Natural killer cell (primary cell): ENCODE measurements at places on chromosomes 6 and 20.

GRCh38 chr6:116485559-116486184 lies 24.5 kb downstream of the CALHM6 start:
- H3K4me1 ChIP-seq = no peaks in the 10 kb centered on the region
- no peak overlapping the region for H3K27ac ChIP-seq
- no peaks in the 10 kb centered on the region for H3K36me3 ChIP-seq

GRCh38 chr6:6806844-6807518 lies 218.5 kb downstream of the LY86 start:
- peak; percentile 13 for DNase-seq
- no peaks in the 10 kb centered on the region for H3K27me3 ChIP-seq
- no peak overlapping the region for H3K27ac ChIP-seq

DNA sequence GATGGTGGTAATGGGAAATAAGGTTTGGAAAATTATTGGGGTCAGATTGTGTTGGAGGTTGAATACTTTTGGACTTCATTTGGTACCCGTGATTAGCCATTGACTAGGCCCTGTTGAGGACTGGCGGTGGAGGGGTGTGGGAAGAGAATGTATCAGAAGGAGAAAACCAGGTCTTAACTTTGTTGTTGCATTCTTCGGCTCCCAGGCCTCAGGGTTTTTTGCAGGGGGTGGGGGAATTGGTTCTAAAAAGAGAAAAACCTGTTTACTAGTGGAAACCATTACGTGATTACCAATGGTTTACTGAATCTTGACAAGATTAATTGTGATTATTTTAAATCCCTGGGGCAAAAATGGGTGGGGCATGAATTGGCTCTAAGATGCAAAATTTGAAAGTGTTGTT lies 85.1 kb downstream of the PHF20 start:
- H3K4me1 ChIP-seq = no peaks in the 10 kb centered on the region
- H3K36me3 ChIP-seq = peaks cover 31% of the 10 kb centered on the region
- H3K27ac ChIP-seq = no peak overlapping the region
- no peak for DNase-seq
- no peaks in the 10 kb centered on the region for H3K27me3 ChIP-seq

- H3K4me1 ChIP-seq = no peaks in the 10 kb centered on the region
- no peak for DNase-seq
- H3K27me3 ChIP-seq = no peaks in the 10 kb centered on the region
Observed at GRCh38 chr6:40075056-40075590, 140.9 kb upstream of the MOCS1 start.

DNA sequence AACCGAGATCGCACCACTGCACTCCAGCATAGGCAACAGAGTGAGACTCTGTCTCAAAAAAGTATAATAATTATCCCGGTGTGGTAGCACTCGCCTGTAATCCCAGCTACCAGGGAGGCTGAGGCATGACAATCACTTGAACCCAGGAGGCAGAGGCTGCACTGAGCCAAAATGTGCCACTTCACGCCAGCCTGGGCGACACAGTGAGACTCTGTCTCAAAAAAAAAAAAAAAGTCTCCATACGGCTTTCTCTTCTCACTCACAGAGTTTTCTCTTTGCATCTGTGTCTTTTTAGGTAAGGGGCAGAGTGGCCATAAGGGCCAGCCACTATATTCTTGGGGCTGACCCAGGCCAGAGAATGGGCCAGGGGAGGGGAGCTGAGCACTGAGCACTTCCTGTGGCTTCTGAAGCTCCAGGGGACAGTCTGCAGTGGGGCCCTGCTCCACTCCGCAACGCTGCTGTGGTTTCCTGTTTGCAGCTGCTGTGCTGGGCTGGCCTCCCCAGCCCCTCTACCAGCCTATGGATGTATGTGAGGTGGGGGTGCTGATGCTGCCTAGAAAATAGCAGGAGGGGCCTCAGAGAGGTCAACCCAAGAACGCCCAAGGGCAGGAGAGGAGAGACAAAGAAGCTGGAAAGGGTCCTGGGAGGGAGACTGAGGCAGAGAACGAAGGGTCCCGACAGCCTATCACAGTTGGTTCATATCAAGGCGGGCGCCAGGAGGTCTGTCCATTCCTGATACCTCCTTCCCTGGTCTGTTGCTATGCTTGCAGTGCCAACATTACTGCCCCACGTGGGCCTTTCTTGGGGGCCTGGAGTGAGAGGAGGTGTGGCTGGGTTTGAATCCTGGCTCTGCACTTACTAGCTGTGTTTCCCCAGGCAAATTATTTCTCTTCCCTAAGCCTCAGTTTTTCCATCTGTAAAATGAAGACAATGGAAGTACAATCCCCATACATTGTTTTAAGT lies 16.0 kb downstream of the SLA2 start:
- H3K27ac ChIP-seq = peak overlapping the region; percentile 77
- peaks cover 62% of the 10 kb centered on the region for H3K36me3 ChIP-seq
- peaks cover 40% of the 10 kb centered on the region for H3K4me1 ChIP-seq
- no peaks in the 10 kb centered on the region for H3K27me3 ChIP-seq

DNA sequence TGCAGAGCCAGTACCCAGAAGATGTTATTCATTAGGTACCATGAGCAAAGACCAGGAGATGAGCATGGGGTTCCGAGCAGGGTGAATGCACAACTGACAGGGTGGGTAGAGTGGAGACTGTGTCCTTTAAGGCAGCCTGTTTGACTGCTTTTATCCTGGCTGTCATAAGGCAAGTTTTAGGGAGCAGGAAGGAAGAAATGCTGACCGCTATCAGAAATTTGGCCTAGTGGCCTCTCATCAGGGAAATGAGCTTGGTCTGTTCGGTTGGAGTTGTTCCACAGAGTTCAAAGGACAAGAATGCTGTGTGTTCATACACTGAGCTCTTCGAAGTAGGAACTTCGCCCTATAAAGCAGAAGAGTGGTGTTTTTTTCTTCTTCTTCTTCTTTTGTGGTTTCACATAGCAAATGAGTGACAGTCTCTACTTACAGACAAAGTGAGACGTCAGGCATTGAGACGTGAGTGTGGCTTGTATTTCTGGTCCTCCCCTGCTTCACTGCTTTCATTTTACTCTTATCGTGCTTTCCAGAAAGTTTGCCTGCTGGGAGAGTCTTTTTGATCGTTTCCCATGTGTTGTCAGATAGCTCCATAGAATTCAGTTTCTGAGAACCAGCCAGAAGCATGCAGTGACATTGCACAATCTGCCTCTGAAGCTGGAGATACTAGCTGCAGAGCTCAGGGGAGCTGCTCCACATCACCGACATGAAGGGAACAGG lies at the start of gene CASS4:
CASS4 (plus strand) TSS at position 502 of the 714 bp plus-strand sequence; CDS start at position 701, 199 bp downstream.
- H3K4me3 ChIP-seq = peak within 1 kb of the TSS; percentile 37
- peaks cover 41% of the 10 kb centered on the region for H3K4me1 ChIP-seq
- no peak for DNase-seq
- no peaks in the 10 kb centered on the region for H3K27me3 ChIP-seq
- peak within 1 kb of the TSS; percentile 82 for H3K27ac ChIP-seq
- H3K36me3 ChIP-seq = peaks cover 12% of the 10 kb centered on the region

GRCh38 chr6:131981624-131981978 lies 30.4 kb upstream of the CCN2 start:
- no peak for DNase-seq
- H3K27ac ChIP-seq = no peak overlapping the region
- no peaks in the 10 kb centered on the region for H3K36me3 ChIP-seq
- no peak overlapping the region for H3K4me3 ChIP-seq
- no peaks in the 10 kb centered on the region for H3K27me3 ChIP-seq
- H3K4me1 ChIP-seq = no peaks in the 10 kb centered on the region

GRCh38 chr6:24332317-24332716 lies 25.5 kb downstream of the DCDC2 start:
- H3K36me3 ChIP-seq = no peaks in the 10 kb centered on the region
- no peak overlapping the region for H3K4me3 ChIP-seq
- no peaks in the 10 kb centered on the region for H3K27me3 ChIP-seq
- no peak overlapping the region for H3K27ac ChIP-seq
- H3K4me1 ChIP-seq = no peaks in the 10 kb centered on the region
- no peak for DNase-seq

- DNase-seq = no peak
- no peaks in the 10 kb centered on the region for H3K36me3 ChIP-seq
- H3K4me3 ChIP-seq = no peak overlapping the region
Observed at GRCh38 chr6:115214283-115214682, 846.4 kb downstream of the FRK start.

DNA sequence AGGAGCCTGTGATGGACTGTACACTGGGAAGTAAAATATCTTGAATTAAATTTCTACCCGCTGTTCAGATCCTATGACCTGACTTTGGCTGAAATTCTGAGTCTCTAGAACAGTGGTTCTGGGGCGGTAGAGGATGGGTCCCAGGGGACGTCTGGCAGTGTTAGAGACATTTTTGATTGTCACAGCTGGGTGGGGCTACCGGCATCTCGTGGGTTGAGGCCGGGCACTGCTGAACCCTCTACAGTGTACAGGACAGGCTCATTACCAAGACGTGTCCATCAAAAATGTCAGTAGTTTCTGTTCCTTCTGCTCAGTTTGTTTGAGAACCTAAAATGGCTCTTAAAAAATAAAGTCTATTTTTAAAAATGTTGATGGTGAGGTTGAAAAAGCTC lies 11.5 kb upstream of the RPS6KA2 start:
- no peak overlapping the region for H3K27ac ChIP-seq
- DNase-seq = no peak
- H3K36me3 ChIP-seq = no peaks in the 10 kb centered on the region
- H3K27me3 ChIP-seq = peaks cover 9% of the 10 kb centered on the region
- H3K4me1 ChIP-seq = no peaks in the 10 kb centered on the region
- H3K4me3 ChIP-seq = no peak overlapping the region

DNA sequence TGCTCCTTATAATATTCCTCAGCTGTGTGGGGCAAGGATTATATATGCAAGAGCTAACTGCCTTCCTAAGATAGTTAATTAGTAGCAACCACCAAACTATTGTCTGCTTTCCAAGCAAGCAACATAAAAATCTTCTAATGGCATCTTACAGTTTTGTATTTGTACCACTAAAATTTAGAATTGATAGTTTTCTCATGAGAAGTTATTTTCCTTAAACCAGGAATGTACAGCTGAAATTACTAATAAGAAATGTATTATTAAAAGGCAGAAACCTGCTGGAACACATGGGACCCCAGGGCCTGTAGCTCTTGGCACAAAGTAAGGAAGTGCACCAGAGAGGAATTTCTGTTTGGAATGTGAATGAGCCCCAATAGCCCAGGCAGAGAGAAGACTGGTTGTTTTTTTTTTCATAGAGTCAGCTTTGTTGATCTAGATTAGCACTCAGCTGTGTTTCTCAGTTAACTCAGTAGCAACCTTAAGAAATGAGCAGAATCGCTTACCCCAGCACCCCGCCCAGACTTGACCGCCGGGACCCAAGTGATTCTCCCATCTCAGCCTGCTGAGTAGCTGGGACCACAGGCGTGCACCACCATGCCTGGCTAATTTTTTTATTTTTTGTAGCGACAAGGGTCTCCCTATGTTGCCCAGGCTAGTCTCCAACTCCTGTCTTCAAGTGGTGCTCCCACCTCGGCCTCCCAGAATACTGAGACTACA lies 2.6 kb downstream of the MGME1 start:
- H3K4me1 ChIP-seq = peaks cover 19% of the 10 kb centered on the region
- H3K4me3 ChIP-seq = no peak overlapping the region
- no peaks in the 10 kb centered on the region for H3K27me3 ChIP-seq
- no peak for DNase-seq
- H3K36me3 ChIP-seq = peaks cover 9% of the 10 kb centered on the region
- H3K27ac ChIP-seq = peak overlapping the region; percentile 99

GRCh38 chr6:55827818-55828522 lies 47.4 kb downstream of the BMP5 start:
- no peak overlapping the region for H3K4me3 ChIP-seq
- H3K4me1 ChIP-seq = no peaks in the 10 kb centered on the region

- no peaks in the 10 kb centered on the region for H3K4me1 ChIP-seq
- H3K36me3 ChIP-seq = no peaks in the 10 kb centered on the region
- DNase-seq = no peak
Observed at GRCh38 chr6:3500262-3501014, 43.6 kb upstream of the SLC22A23 start.
